ENCODE measurements at places on chromosomes 12 and 14.

GRCh38 chr14:35252451-35252868 lies 39.7 kb upstream of the PSMA6 start:
- no peak for DNase-seq

DNA sequence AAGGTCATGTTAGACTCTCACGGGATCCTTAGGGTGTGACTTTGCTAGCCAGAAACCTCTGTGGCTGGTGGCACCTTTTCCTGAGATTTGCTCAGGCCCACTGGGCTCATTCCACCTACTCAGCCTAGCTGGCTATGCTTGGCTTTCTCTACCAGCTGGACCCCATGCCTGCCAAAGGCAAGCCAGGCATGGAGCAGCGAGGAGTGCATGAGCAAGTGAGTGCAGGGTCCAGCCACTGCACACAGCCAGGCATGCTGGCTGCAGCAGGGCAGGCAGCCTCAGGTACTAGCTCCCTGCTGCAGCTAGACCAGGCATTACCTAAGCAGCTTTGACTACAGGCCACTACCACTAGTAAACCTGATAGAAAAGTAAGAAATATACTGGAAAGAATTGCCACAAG lies 29.7 kb upstream of the PAPLN start:
- DNase-seq = no peak

- no peak for DNase-seq
These were observed 32.1 kb downstream of the SNRNP35 start for GRCh38 chr12:123490089-123490488.

- DNase-seq = no peak
These were observed 268.7 kb downstream of the AKAP6 start for GRCh38 chr14:32597771-32598170.

DNA sequence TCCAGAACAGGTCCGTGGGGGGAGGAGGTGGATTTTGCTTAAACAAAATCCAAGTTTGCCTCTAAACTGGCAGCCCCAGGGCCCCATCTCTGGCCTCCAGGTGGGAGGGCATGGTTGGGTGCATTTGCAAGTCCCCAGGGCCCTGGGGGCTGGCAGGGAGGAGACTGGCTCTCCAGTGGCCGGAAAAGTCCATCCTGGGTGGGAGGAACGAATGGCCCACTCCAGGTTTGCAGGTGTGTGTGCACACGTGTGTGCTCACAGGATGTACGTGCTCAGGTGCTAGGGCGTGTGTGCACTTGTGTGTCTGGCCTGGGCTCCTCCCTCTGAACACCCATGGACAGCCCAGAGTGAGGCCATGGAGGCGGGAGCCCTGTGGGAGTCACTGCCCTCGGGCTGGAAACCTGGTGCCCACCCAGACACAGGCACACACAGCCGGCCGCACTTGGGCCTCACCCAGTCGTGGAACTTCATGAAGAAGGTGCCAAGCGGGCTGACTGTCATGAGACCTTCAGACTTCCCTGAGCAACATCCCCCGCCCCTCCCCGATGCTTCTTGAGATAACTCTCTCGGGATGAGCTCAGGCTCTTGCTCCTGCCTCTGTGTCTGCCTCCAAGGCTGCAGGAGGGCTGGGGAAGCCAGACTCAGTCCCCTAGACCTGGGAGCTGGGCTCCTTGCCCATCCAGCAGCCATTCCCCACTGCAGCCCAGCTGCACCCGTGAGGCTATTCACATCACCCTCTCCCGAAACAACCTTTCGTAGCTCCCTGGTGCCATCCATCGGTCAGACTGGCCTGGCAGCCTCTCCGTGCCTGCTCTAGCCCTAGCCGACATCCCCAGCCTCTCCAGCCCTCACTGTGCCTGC lies 9.4 kb downstream of the AHNAK2 start:
- no peak for DNase-seq

GRCh38 chr12:124537525-124538193 lies 29.8 kb downstream of the NCOR2 start:
- no peak for DNase-seq

- no peak for DNase-seq
These were observed 206.7 kb upstream of the PWP1 start for GRCh38 chr12:107478881-107479280.

DNA sequence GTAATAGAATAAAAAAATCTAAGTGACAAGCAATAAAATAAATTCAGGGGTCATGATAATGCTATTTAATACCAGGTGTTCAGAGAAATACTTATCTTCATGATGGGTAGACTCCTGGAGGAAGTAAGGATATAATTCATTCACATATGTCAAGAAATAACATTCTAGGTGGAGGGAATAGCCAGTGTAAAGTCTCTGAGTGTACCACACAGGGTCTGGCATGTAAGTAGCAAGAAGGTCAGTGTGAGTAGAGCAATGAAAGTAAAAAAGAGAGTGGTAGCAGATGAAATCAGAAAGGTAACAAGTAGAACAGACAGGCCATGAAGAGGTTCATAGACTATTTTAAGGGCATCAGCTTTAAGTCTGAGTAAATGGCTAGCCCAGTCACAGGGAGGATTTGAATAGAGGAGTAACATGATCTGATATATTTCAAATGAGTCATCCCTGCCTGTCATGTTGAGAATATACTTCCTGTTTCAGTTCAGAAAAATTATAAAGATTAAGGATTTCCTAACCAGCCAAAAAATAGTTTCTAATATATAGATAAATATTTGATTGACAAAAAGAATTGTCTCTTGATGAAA lies 519.9 kb downstream of the C12orf50 start:
- DNase-seq = no peak

DNA sequence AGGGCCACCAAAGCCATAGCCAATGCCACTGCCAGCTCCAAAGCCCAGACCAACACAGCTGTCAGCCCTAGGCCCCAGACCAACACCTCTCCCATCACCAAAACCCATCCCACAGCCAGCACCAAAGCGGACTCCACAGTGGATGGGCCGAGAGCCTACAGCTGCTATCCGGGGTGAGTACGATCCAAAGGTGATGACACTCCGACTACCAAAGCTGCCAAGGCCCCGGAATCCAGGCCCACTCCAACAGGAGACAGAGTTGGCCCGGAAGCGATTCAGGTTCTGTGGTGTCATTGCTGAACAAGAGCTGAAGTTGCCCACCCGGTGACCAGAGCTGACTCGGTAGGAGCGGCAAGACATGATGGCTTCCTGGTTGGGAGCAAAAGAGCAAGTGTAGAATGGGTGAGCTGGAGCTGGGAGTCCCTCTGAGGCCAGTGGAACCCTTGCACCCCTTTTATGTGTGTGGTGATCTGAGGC lies at the start of gene KRT84:
Gene KRT84, minus strand, starts transcription at position 427 of the 477 bp plus-strand sequence. Its CDS starts 67 bp downstream, at position 360.
- DNase-seq = no peak
